CD4-positive, alpha-beta T cell treated with Interleukin-6 at 100 ng/mL for 8 hours (primary cell): ENCODE measurements at places on chromosomes 3 and 15.
A peak's percentile ranks its signal among the peaks of the same experiment; 100 is the strongest.

DNA sequence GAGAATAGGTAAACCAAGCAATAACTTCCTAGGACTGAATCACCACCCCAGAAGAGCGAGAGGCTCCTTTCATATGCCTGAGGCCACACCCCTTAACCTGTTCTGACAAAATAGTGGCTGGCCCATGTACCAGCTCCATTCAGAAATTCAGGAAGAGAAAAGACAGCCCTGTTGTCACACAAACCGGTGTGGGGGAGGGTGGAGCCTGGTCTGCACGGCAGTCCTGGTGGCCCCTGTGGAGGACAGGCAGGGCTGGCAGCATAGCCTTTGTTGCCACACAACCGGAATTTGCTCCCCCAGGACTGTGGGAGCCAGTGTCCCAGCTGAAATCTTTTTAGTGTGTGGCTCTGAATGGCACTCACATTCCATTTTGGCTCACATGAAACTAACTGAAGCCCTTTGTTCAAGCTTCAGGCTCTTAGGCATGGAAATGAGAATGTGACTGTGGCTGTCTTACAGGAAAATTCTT, 23.8 kb downstream of the RLBP1 start:
- DNase-seq = no peak

DNA sequence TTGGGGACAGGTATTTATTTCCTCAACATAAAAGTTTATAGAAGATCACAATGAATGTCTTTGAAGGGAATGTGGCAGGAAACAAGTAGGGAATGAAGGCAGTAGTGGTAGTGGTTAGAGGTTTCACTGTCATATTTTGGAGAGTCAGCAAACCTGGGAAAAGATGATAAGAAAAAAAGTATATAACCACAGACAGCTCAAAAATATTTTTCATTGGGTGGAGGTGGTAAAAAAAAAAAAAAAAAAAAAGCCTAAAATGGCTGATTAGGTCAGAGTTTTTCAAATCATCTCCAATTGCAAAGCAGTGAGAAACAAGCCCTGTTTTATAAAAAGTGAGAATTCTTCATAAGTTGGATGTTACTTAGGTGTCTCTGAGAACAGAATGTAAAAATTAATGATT, 400.0 kb downstream of the LSAMP start:
- DNase-seq = no peak

GRCh38 chr15:77409259-77410156, 10.4 kb downstream of the PEAK1 start:
- DNase-seq = peak; percentile 27

GRCh38 chr3:99945328-99945995, 127.8 kb downstream of the CMSS1 start:
- DNase-seq = no peak

- no peak for DNase-seq
Observed at GRCh38 chr3:28877912-28878311, 403.0 kb upstream of the RBMS3 start.

DNA sequence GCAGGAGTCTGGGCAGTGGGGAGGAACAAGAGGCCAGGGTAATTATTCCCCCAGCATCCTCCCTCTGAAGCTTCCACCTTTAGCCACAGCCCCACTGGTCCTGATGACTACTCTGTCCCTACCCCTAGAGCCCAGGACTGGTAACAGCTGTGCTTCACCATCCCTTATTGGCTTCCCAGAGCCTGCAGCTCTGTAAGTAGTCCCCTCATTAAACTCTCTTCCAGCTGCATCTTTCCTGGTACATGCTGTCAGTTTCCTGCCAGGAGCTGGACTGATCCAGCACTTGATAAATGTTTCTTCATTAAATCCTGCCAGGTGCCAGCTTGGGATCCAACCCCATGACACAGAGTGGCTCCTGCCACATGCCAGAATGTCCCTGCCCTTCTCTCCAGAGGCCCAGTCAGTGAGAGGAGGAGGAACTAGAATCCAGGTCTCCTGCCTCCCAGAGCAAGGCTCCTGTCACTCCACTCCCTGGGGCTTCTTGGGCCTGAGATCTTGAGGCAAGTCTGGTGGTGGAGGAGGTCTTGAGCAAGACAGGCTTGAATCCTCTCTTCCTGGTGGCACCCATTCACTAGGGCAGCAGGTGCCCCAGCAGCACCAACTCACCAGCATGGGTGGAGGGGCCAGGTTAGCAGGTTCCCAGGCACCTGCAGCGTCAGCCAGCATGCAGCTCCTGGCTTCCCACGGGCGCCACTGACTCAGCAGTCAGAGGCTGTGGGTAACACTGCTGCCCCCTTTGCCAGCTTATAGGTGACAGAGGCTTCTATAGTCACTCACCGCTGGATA, 27.6 kb downstream of the FBXW12 start:
- no peak for DNase-seq

DNA sequence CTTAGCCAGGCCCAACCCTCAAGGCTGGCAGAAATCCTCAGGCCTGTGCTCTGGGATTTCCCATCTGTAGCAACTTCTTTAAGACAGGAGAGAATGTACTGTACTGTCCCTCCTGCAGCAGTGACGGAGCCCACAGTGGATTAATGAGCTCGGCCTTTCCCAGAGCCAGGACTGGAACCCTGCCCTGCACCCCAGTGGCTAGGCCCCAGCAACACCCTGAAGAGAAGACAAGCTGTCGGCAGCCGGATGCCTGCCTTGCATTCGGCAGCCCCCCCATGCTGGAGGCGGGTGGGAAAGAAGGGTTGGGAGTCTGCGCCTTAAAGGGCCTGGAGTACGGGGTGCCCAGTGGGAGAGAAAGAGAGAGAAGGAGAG, 32.0 kb downstream of the KLHL25 start:
- DNase-seq = no peak

DNA sequence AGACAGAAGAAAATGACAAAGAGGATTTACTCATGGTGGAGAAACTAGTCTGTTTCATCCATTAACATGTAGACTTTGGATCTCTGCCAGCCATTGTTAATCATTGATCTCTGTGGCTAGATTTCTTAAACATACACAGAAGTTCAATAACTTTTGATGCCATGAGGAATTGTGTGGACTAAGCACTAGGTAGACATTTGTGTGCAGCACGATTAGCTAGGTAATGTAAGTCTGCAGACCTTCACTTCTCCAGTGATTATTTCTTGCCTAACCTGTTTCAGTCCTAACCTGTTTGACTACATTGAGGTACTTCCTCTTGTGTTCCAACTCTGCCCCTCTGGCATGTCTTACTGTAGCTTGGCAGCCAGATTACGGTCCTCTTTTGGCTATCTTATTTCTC, 928.5 kb upstream of the ROBO1 start:
- DNase-seq = no peak

GRCh38 chr3:12541625-12542024, 3.7 kb downstream of the MKRN2OS start:
- no peak for DNase-seq

GRCh38 chr3:16239086-16239770, 25.5 kb downstream of the DPH3 start:
- DNase-seq = no peak

- DNase-seq = no peak
Observed at GRCh38 chr3:72761410-72761809, 86.8 kb downstream of the SHQ1 start.

GRCh38 chr15:60854858-60855564, 374.1 kb downstream of the RORA start:
- no peak for DNase-seq

GRCh38 chr15:59736181-59736580, 47.1 kb upstream of the BNIP2 start:
- no peak for DNase-seq

DNA sequence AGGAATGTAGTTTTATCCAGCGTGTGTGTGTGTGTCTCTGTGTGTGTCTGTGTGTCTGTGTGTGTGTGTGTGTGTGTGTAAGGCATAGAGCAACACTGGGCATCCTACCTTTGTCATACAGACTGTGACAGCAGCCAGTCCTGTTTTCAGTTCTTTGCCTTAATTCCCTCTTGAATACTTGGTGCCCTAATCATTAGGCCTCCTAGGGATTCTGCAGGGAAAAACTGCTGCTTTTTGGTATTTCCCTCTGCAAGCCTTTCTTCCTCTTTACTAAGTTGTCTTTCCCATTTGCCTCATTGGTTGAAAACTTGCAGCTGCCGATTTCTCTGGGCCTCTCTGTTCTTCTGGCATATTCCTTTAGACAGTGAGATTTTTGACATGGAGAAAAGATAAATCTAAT, 9.2 kb downstream of the SLC25A36 start:
- no peak for DNase-seq

DNA sequence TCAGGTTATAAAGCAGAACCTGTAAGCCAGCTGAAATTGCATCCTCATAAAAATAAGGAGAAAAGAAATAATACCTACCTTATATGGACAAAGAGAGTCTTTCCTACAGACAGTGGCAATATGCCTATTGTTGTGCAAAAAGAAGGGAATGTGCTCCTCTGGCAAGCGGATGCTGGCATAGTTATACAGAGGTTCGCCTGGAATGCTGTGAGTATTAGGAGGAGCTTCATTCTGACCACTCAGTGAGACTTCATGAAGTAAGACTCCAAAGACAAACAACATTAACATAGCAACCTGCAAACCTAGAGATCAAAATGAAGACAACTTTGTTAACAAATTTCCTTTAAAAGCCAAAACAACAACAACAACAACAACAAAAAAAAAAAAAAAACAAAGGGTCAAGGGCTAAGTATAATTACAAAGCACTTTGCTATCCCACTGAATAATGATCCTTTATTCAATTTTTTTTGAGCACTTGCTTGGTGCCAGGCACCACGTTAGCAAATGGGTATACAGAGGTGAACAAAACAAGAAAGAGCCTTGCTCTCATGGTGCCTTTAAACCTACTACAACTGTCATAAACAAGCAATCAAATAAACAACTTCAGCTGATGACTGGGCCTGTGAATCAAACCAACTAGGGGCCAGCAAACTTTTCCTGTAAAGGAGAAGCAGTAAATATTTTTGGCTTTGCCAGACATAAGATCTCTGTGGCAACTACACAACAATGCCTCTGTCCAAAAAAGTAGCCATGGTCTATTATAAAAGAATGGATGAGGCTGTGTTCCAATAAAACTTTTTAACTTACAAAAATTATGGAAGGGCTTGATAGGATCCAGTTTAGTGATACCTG, 3.7 kb downstream of the EOGT start:
- DNase-seq = no peak

GRCh38 chr15:88917760-88918159, 4.6 kb upstream of the MFGE8 start:
- DNase-seq = no peak

GRCh38 chr3:2372306-2372705, 273.6 kb downstream of the CNTN4 start:
- DNase-seq = no peak

- DNase-seq = no peak
Observed at GRCh38 chr3:127835993-127836882, 13.9 kb upstream of the MGLL start.

GRCh38 chr3:56776556-56776950, 25.2 kb downstream of the ARHGEF3 start:
- no peak for DNase-seq

GRCh38 chr15:64634027-64634426, 141.4 kb downstream of the RBPMS2 start:
- peak; percentile 42 for DNase-seq

- no peak for DNase-seq
Observed at GRCh38 chr3:175066617-175067415, 207.7 kb downstream of the NAALADL2 start.

DNA sequence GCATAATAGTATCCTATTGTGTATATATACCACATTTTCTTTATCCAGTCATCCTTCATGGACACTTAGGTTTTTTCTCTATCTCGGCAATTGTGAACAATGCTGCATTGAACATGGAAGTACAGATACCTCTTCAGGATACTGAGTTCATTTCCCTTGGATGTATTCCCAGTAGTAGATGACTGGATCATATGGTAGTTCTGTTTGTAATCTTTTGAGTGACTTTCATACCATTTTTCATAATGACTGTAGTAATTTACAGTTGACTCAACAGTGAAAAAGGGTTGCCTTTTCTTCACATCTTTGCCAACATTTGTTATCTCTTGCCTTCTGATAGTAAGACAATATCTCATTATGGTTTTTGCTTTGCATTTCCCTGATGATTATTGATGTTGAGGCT, 21.8 kb downstream of the MYH15 start:
- no peak for DNase-seq

DNA sequence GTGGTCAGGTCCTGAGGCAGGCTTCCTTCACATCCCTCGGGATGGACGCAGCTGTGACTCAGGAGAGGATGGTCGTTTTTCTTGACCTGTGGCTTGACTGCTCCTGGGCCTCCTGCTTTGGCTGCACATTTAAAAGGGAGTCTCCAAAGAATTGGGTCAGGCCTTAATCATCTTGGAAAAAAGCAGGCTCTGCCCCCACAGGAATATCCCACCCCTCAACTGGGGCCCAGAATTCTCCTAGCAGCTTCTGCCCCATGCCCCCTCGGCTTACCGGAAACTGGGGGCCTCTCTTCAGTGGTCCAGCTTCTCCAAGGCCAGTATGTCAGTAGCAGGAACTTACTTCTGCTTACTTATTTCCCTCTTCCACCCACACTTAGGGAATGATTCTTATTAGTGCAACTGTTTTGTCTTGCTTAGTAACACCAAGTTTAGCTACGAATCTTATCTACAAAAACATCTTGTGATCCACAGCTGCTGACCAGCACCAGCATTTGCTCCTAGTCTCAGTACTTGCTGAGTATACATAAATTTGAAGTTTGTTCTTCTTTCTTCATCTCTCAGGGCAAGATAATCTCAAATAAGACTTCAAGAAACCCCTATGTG, 35.7 kb downstream of the ATG7 start:
- no peak for DNase-seq

DNA sequence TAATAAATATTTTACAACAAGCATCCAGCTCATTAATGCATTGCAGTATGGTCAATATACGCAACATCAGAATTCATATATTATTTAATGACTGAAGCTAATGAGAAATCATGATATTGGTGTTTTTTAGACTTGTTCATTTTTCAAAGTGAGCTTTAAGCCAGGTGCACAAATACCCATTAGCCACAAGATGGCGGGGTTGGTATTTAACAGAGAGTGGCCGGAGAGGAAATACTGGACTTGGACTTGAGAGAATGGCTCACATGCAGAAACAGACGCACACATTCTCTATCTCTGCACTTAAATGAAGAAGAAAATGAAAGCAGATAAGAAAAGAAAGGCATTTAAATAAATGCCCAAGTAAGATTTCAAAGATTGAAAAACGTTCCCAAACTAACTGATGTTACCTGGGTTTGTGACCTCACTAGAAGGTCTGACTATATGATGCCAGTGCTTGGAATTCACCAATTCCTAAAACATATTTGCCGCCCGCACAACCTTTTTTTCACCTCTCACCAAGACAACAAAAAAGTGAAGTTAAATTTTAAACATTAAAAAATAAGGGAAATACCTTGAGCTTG, 21.2 kb upstream of the CRBN start:
- peak; percentile 48 for DNase-seq

GRCh38 chr3:120481081-120481480, 30.3 kb upstream of the FSTL1 start:
- DNase-seq = no peak

- no peak for DNase-seq
Observed at GRCh38 chr3:63976161-63976871, 47.0 kb downstream of the PSMD6 start.

GRCh38 chr3:150761831-150762661, 923 bp downstream of the SIAH2 start:
- peak; percentile 17 for DNase-seq

- no peak for DNase-seq
Observed at GRCh38 chr3:188558343-188559071, 404.6 kb downstream of the LPP start.

- peak; percentile 39 for DNase-seq
Observed at GRCh38 chr15:85625166-85625830, 169.4 kb downstream of the KLHL25 start.

GRCh38 chr3:195441476-195441991, 1.3 kb downstream of the ACAP2 start:
- no peak for DNase-seq
